ENCODE measurements at places on chromosomes 7 and 10.

GRCh38 chr7:29005406-29005805 lies 47.3 kb upstream of the TRIL start:
- no peak for DNase-seq

- no peak for DNase-seq
These were observed 176.3 kb downstream of the DGKI start for GRCh38 chr7:137670222-137671064.

- DNase-seq, result no peak
These were observed 228.2 kb downstream of the STK31 start for GRCh38 chr7:23938215-23938614.

- DNase-seq, result no peak
These were observed 555.0 kb downstream of the TNS3 start for GRCh38 chr7:47026780-47027361.

GRCh38 chr7:39099146-39099545 lies 121.4 kb downstream of the POU6F2 start:
- DNase-seq, result no peak

- DNase-seq, result no peak
These were observed 269.2 kb downstream of the BAMBI start for GRCh38 chr10:28946479-28946878.

- no peak for DNase-seq
These were observed 7.3 kb downstream of the AGFG2 start for GRCh38 chr7:100546129-100546925.

DNA sequence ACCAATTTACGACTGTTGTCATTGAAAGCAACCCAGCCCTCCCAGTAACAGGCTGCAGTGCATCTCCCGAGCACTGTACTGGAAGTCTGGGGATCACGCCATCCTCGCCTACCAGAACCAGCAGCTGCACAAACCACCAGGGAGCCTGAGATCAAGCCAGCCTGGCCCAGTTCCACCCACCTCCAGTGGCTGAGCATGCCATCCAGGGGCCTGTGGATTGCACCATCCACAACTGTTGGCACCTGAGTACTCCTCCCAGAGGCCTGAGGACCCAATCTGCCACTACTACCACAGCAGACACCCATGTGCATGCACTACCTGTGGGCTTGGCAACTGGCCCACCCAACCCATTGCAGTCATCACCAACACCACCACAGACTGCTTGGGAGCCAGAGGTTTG lies 44.2 kb downstream of the HERPUD2 start:
- no peak for DNase-seq

DNA sequence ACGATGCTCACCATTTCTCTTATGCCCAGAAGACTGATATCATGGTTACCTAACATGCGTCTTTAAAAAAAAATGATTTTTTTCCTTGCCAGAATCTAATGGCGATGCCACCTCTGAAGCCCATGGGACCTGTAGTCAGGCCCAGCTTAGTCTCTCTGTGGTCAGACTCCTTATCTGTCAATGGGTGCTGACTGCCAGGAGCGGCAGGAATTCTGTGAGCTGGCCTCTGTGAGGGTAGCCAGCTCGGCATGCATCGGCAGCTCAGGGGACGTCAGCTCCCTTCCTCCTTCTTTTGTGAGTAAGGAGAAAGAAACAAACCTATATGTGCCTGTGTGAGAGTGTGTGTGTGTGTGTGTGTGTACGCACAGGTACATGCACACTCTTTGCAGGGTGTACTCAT lies 49.9 kb upstream of the ZRANB1 start:
- no peak for DNase-seq

DNA sequence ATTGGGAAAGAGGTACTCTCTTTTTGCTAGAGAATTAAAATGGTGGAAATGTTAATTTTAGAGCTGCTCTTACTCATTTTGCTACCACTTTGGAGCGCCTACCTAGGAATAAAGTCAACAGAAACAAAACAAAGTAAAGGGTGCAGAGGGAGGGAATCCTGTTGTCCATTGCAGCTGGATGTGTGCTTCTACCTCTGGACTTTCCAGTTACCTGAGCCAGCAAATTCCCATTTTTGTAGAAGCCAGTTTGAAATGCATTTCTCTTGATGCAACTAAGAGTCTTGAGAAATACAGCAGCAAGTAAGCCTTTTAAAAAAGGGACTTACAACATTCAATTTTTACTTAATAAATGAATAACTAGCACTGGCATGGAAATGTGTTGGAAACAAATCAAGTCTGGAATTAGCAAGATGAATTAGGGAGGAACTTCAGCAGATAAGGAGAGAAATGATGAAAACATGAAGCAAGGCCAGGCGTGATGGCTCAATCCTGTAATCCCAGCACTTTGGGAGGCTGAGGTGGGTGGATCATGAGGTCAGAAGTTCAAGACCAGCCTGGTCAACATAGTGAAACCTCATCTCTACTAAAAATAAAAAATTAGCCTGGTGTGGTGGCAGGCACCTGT lies 113.5 kb upstream of the CTTNBP2 start:
- DNase-seq, result no peak

- DNase-seq, result peak; percentile 3
These were observed 18.6 kb downstream of the OCM2 start for GRCh38 chr7:97971120-97971989.

- no peak for DNase-seq
These were observed 160.0 kb upstream of the TCF7L2 start for GRCh38 chr10:112790030-112790429.

- no peak for DNase-seq
These were observed 154.4 kb upstream of the C7orf33 start for GRCh38 chr7:148436135-148436534.

DNA sequence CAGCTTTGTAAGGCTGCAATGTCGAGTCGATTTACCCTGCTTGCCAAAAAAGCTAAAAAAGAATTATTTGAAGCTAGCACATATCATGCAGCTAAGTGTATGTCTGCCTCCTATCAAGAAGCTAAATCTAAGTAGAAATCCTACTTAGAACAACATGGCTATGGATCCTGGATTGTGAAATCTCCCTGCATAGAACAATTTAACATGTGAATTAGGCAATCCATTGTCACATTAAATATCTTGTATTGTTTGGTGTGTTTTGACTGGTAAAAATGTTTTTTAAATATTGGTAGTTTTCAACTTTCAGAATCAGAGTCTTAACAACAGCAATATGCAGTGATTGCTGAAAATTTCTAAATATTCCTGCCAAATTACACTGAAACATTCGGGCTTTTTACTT lies 73.3 kb downstream of the SKIDA1 start:
- DNase-seq, result no peak

- DNase-seq, result no peak
These were observed 63.8 kb downstream of the MTPN start for GRCh38 chr7:135913404-135913803.

All from effector CD4-positive, alpha-beta T cell (primary cell).